ENCODE measurements at places on chromosomes 7 and 10.
A peak's percentile ranks its signal among the peaks of the same experiment; 100 is the strongest.

- DNase-seq, result no peak
Observed at GRCh38 chr7:63521-64021, 128.8 kb upstream of the FAM20C start.

DNA sequence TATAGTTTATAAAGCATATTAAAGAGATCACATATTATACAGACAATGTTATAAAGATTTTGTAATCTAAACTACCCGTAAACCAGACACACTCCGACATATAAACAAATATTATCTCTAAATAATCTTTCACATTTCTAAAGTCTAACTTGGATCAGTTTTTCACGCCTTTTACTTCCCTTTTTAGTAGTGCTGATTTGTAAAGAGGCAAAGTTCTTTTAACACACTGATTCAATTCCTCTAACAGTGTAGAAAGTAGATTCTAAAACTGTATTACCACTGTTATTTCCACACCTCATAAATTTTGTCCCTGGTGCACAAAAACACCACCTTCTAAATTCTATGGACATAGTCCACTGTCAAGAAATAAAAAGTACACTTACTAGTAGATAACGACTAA is 230.9 kb downstream of the DOCK4 start:
- DNase-seq, result no peak

GRCh38 chr10:131076356-131076755 is 235.2 kb downstream of the TCERG1L start:
- no peak for DNase-seq

- DNase-seq, result no peak
Observed at GRCh38 chr7:76386691-76387260, 22.7 kb downstream of the SSC4D start.

DNA sequence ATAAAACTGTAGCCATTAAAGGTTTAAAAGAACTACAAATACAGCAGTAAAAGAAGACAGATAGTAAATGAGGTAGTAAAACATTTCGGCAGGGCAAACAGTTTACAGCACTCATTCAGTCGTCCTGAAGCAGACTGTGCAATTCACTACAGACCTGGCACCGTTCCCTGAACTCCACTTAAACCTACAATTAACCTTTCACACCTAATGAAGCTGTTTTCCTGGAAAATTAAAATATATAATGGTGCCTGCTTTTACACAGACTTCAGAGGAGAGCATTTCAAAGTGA is 335.3 kb downstream of the GFRA1 start:
- DNase-seq, result no peak

DNA sequence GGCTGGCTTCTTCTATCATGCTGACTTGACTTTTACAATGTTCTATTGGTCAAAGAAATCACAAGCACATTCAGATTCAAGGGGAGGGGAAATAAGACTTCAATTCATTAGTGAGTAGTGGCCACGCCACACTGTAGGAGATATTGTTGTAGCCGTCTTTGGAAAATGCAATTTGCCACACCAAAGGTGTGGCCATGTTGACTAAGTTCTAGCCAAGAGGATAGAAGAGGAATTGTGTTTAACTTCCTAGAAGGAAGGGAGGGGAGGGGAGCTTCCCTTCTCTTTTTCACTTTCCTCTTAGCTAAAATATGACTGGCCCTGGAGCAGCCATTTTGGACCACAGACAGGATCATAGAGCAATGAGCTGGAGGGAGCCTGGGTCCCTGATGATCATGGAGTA is 3.4 kb upstream of the PRKAR2B start:
- no peak for DNase-seq

DNA sequence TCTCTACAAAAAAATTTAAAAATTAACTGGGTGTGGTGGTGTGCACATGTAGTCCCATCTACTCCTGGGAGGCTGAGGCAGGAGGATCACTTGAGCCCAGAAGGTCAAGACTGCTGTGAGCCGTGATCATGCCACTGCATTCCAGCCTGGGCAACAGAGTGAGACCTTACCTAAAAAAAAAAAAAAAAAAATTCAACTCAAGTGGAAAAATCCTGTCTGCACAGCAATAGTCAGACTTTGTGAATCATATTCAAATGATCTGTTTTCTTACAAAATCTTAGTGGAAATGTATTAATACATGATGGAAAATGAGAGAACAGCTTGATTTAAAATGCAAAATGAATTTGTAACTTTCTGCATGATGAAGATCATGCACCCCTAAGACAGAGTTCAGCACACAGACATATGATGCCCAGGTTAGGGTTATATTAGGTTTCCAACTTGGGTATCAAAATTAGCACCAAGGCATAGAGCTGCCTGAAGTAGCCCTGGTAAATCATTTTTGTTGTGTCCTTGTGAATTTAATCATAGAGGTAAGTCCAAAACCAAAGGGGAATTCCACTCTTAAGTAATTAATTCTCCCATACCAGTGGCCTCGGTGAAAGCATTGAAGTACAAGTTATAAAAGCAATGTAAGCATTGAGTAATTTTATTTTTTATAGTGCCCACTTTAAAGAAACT is 93.8 kb downstream of the ADD3 start:
- no peak for DNase-seq

- DNase-seq, result peak; percentile 13
Observed at GRCh38 chr7:152435384-152436110, at the start of gene KMT2C. KMT2C (minus strand) TSS chr7:152436003; CDS start chr7:152435786, 217 bp downstream.

- DNase-seq, result no peak
Observed at GRCh38 chr10:97505152-97505551, 6.4 kb downstream of the UBTD1 start.

DNA sequence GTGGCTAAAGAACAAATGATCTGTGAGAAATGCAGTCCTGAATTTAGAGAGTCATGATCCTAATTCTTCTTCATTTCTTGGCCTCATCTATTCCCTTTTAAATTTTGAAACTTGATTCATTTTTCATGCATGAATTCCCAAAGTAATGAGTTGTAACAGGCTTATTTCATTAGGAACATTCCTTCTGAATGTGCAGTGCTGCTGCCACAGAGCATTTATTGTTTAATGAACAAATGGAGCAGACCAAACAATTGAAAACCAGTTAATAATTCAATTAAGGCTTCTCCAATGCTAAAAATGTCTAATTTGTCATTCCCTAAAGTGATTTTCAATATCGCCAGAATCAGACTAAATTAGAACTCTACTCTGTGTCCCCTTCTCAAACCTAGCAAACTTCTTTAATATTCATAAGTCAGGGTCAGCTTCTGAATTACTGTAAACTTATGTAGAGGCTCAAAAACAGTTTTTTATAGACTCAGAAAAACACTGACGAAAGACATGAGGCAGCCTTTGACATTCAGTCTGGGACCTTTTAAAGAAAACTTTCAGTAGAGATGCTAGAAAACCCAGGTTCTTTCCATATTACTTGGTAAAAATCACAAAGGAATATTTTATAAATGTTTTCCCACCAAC is 14.5 kb downstream of the LSMEM1 start:
- no peak for DNase-seq

DNA sequence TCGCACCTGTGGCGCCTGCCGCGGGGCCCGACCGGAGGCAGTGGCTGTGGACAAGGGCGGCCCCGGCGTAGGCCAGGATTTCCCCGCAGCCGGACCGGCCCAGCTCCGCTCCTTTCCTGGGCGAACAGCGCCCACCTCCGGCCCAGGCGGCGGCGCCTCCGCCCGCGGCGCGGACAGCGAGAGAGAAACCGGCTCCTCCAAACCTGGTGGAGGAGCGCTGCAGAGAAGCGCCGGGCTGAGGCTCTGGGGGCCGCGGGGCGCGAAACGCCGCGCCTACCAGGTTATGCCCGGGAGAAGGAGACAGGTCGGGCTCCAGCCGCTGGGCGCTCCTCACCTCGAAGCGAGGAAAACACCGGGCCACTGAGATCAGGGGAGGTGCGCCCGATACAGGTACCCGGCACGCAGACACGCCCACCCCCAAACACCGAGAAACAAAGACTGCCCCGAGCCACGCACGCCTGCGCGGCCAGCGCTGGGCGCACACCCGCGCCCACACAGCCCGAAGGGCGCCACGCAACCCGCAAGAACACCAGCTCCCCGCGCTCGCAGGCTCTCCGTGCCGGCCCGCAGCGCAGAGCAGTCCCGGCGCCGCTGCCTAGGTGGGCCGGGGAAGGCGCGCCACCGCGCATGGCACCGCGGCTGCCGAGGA is 3.3 kb downstream of the GRID1 start:
- no peak for DNase-seq

DNA sequence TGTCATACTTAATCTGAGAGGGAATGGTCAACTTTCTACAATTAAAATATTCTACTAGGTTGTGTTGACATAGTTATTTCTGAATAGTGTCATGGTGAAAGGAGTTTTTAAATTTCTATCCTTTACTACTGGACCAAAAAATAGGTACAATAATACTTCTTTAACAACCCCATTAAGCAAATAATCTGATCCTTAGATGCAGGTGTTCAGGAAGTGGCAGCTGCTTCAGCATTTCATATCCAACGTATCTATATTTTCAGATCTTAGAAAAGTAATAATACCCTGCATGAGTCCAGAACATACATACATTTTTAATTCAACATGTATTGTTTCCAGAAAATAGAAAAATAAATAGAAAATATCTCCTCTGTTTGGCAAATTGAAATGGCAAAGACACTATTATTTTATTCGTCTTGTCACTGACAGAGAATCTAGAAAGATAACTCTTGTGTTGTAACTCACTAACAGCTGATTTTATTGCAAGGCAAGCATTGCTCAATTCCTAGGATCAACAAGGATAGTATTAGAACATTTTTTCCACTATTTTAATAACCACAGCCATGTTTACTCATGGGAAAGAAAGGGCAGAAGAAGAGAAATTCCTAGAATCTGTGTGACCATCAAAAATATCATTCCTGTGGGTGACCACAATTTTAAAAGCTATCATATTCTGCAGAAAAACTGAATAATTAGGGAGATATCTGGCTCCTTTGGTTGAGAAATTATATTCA is 159.3 kb upstream of the CNTNAP2 start:
- DNase-seq, result peak; percentile 33

DNA sequence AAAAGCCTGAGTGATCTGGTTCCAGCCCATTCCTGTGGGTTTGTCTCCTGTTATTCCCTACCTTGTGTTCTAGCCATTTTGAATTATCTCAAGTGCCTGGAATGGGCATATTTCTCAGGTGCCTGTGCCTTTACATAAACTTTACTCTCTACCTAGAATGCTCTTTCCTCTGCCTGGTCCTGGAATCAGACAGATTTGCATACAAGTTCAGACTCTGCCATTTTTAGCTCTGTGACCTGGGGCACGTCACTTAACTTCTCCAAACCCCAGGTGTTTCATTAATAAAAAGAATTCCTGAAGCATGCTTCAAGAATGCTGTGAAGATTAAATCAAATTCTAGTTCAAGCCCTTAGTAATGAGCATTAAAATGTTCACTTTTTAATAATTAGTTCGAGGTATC is 7.8 kb downstream of the DCLRE1A start:
- DNase-seq, result no peak

DNA sequence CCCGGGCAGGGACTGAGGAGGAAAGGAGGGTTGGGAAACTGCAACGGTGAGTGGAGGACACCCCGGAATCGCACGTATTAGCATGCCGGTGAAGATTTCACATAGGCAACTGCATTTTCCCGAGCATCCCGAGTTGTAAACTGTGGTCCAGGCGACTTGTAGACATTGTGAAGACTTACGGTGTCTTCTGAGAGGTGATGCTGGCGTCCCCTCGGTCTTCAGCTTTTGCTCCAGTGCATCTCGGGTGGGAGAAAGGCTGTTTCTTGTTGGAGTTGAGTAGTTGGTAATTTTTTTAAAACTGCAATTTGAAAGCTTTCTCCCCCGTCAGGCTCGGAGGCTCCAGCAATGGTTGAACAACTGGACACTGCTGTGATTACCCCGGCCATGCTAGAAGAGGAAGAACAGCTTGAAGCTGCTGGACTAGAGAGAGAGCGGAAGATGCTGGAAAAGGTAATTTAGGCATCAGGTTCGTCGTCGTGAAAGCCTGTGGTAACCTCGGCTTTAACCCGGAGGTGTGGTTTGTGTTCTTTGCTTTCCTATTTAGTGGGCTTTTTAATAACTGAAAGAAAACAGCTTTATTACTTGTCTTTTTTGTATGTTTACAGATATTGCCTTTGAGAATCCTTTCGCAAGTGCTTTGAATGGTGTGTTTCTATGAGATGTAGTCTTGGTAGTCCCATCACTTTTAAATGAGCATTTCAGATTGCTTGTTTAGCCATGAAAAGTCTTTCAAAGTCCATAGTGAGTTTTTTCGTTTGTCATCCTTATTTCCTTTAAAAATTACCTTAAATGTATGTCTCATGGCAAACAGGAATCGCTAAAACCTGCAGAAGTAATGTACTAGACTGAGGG is 687 bp downstream of the HELLS start:
- DNase-seq, result peak; percentile 5

DNA sequence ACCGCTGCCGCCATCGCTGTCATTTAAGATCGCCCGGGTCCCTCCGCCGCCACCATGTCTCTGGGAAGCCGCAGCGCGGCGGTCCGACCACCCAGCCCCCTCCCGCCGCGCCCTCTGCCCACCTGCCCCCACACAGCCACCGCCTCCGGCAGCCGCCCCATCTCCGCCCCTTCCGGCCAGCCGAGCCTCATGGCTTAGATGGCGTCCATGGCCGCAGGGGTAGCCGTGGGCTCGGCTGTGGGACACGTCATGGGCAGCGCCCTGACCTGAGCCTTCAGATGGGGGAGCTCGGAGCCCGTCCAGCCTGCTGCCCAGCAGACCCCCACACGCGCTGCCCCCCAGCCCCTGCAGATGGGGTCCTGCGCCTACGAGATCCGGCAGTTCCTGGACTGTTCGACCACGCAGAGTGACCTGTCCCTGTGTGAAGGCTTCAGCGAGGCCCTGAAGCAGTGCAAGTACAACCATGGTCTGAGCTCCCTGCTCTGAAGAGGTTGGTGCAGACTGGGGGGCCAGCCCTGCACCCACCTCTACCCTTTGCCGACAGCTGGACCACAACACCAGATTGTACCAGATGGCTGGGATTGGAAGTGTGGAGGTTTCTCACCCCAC is 38.0 kb upstream of the TARP start:
- no peak for DNase-seq

- peak; percentile 72 for DNase-seq
Observed at GRCh38 chr7:132650498-132650897, 74.2 kb upstream of the PLXNA4 start.

DNA sequence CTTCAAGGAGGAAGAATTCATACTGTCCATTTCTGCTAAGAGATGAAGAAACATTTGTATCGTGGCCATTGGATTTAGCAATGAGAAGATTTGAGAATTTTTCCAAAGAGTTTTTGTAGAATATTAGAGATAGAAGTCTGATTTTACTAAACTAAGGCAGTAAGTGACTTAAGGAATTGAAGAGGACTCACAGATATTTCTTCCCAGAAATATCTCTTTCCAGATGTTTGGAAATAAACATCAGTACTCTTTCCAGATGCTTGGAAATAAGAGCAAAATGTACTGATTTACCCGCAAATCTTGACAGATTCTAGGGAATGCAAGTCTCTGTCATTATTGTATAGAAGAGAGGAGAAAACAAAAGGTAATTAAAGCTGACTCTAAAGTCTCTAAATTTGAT is 91.3 kb downstream of the IMMP2L start:
- no peak for DNase-seq

GRCh38 chr7:70408477-70408876 is 723.5 kb upstream of the GALNT17 start:
- no peak for DNase-seq
